ENCODE measurements at places on chromosomes 1 and 21. TPM values are rescaled to one million over a fixed set of nuclear protein-coding genes. Genes with fewer than 3 reads are reported as not detected.

- H3K4me1 ChIP-seq = no peaks in the 10 kb centered on the region
- H3K27ac ChIP-seq = no peak overlapping the region
- no peak for DNase-seq
Observed at GRCh38 chr21:40641042-40641441, 205.9 kb downstream of the DSCAM start.

- H3K36me3 ChIP-seq = peaks cover 40% of the 10 kb centered on the region
- no peaks in the 10 kb centered on the region for H3K27me3 ChIP-seq
- no peak overlapping the region for H3K4me3 ChIP-seq
- 0 out of 2 replicates have a peak, but pooled peaks cover 6% of the 10 kb centered on the region for H3K4me1 ChIP-seq
- H3K27ac ChIP-seq = peak overlapping the region; percentile 76
Observed at GRCh38 chr1:205792961-205793673, 17.8 kb upstream of the RAB29 start.

- no peak overlapping the region for H3K27ac ChIP-seq
- no peaks in the 10 kb centered on the region for H3K27me3 ChIP-seq
- no peak for DNase-seq
- no peaks in the 10 kb centered on the region for H3K4me1 ChIP-seq
Observed at GRCh38 chr21:16046656-16047330, 317.0 kb downstream of the USP25 start.

DNA sequence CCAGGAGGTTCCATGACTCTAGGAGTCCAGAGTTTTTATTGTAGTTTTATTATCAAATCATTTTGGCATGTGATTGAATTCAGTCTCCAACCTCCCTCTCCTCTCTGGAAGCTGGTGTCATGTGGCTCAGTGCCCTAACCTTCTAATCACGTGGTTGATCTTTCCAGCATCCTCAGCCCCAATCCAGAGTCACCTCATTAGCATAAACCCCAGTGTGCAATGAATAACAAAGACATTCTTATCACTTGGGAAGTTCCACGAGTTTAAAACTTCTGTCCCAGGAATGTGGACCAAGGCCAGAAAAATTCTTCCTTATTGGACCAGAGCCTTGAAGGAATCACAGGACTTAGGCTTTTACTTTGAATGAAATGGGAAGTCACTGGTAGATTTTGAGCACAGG is 52.2 kb downstream of the KIRREL1 start:
- H3K27me3 ChIP-seq = no peaks in the 10 kb centered on the region
- peaks cover 8% of the 10 kb centered on the region for H3K36me3 ChIP-seq
- peak overlapping the region; percentile 67 for H3K27ac ChIP-seq
- peaks cover 41% of the 10 kb centered on the region for H3K4me1 ChIP-seq

- H3K36me3 ChIP-seq = no peaks in the 10 kb centered on the region
- H3K27me3 ChIP-seq = peaks cover 10% of the 10 kb centered on the region
- H3K27ac ChIP-seq = no peak overlapping the region
- H3K4me3 ChIP-seq = no peak overlapping the region
- DNase-seq = peak; percentile 52
Observed at GRCh38 chr1:14567056-14567455, 31.4 kb upstream of the KAZN start.

DNA sequence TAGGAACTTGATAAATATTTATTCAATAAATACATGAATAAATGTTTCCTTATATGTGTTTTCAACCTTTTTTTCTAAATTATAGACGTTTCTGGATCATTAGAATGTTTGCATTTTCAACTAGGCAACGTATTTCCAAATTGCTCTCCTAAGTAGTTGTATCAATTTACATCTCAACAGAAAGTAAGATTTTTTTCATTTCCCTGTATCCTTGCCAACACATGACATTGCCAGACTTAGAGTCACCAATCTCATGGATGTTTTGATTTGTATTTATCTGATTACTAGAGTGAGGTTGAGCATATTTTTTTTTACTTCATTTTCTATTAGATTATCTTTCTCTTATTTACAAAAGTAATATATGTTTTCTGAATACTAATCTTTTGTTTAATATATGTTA is 22.2 kb upstream of the SMG7 start:
- H3K4me3 ChIP-seq = no peak overlapping the region
- DNase-seq = no peak
- H3K27me3 ChIP-seq = no peaks in the 10 kb centered on the region
- no peak overlapping the region for H3K27ac ChIP-seq
- H3K36me3 ChIP-seq = no peaks in the 10 kb centered on the region

- H3K27ac ChIP-seq = no peak overlapping the region
- peaks cover 28% of the 10 kb centered on the region for H3K4me1 ChIP-seq
- H3K4me3 ChIP-seq = peak overlapping the region; percentile 32
Observed at GRCh38 chr1:155091071-155092051, 12.7 kb downstream of the EFNA3 start.

DNA sequence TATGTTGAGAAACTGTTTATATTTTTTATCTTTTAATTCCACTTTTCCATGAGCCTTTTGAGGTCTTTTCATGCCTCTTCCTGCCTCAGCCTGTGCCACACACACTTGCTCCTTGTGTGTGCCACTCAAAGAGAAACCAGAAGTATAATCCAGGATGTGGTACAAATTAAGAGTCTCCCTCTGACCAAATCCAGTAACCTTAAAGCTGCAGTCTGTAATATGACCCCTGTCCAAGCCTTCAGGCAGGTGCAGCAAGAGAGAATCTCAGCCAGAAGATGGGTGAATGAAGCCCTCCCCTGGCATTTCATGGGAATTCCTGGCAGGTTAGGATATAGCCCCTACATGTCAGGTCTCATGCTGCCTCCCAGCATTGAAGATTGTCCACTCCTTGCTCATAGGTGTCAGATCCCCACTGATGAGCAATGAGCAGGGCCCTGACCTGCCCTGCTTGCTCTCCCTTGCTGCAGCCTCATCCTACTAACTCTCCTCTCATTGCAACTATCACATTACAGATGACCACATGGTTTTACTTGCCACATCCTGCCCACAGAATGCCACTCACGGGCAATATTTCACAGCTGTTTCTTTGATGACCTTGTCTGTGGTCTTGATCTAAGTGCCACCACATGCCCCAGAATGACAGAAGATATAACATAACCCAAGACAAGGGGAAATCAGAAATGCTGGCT is 169.3 kb downstream of the SEC16B start:
- H3K4me1 ChIP-seq = peaks cover 35% of the 10 kb centered on the region
- no peak for DNase-seq
- peaks cover 24% of the 10 kb centered on the region for H3K36me3 ChIP-seq
- no peak overlapping the region for H3K27ac ChIP-seq
- peaks cover 6% of the 10 kb centered on the region for H3K27me3 ChIP-seq

Gene CASQ2
- 0.09 TPM for total RNA-seq

Gene CHI3L1
- total RNA-seq = 0.27 TPM

Gene CFHR3
- 0.27 TPM for total RNA-seq

Gene CCDC185
- total RNA-seq = not detected

Gene AIRE
- total RNA-seq = 0.09 TPM

Gene BARHL2
- not detected for total RNA-seq

Gene FAM43B
- 3.1 TPM for total RNA-seq

Gene KIF14
- total RNA-seq = 20.7 TPM

Gene LINGO4
- total RNA-seq = not detected
